Daoy (cell line): ENCODE measurements at places on chromosomes 6 and 20. TPM values are rescaled to one million over a fixed set of nuclear protein-coding genes. Genes with fewer than 3 reads are reported as not detected.

ZNF311 gene
- total RNA-seq: 0.74 and 2.1 TPM in 2 replicates

PACSIN1 gene
- not detected in 2 replicates for total RNA-seq

TSHZ2 gene
- 0.57 and 1.3 TPM in 2 replicates for total RNA-seq

CNBD2 gene
- 3.5 and 8.1 TPM in 2 replicates for total RNA-seq

HRH3 gene
- total RNA-seq: not detected in 2 replicates

TCF15 gene
- 0.18 and 1.0 TPM in 2 replicates for total RNA-seq

FKBP1C gene
- total RNA-seq: 0.21 TPM in 1 of 2 replicates, not detected in the other

HUS1B gene
- 2.9 and 6.8 TPM in 2 replicates for total RNA-seq

TP53RK gene
- total RNA-seq: 21.4 and 24.7 TPM in 2 replicates

C6orf118 gene
- 0.51 TPM in 1 of 2 replicates, not detected in the other for total RNA-seq

SOX18 gene
- total RNA-seq: not detected in 2 replicates

FAM162B gene
- 0.29 and 3.0 TPM in 2 replicates for total RNA-seq

TRIM10 gene
- not detected in 2 replicates for total RNA-seq
